Activated CD8-positive, alpha-beta memory T cell treated with anti-CD3 and anti-CD28 coated beads for 1 hour (primary cell): ENCODE measurements at places on chromosomes 2 and 18.

- no peak for DNase-seq
These were observed 3.4 kb downstream of the SERPINB2 start for GRCh38 chr18:63890950-63891304.

- no peak for DNase-seq
These were observed 310.8 kb downstream of the GALR1 start for GRCh38 chr18:77560341-77560992.

GRCh38 chr2:202032846-202033316 is 774 bp upstream of the FZD7 start:
- DNase-seq = no peak

GRCh38 chr2:142040556-142040955 is 90.3 kb downstream of the LRP1B start:
- DNase-seq = no peak

- DNase-seq = no peak
These were observed 42.6 kb downstream of the MYO1B start for GRCh38 chr2:191287820-191288219.

GRCh38 chr2:187310701-187311100 is 137.4 kb downstream of the CALCRL start:
- DNase-seq = no peak

- DNase-seq = no peak
These were observed 8.3 kb upstream of the RBM43 start for GRCh38 chr2:151269798-151270568.

- DNase-seq = no peak
These were observed 1.1 kb upstream of the SEH1L start for GRCh38 chr18:12946549-12947284.

DNA sequence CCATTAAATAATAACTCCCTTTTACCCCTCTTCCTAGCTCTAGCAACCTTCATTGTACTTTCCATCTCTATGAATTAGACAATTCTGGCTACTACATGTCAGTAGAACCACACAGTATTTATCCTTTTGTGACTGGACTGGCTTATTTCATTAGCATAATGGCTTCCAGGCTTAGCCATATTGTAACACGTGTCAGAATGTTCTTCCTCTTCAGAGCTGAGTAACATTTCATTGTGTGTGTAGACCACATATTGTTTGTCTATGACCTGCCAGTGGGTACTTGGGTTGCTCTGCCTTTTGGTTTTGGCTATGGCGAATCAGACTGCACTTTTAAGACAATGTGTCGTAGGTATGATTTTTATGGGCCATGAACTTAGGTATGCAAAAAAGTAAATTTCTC is 20.9 kb downstream of the TSN start:
- no peak for DNase-seq
